ENCODE measurements at places on chromosomes 6 and 20. TPM values are rescaled to one million over a fixed set of nuclear protein-coding genes. Genes with fewer than 3 reads are reported as not detected.

Gene FAXC
- 0.81 TPM for total RNA-seq

Gene TCP11
- total RNA-seq = not detected

Gene TRIM40
- not detected for total RNA-seq

Gene AVP
- not detected for total RNA-seq

Gene BPIFB1
- not detected for total RNA-seq

Gene SOX18
- 4.2 TPM for total RNA-seq

Gene FOXS1
- total RNA-seq = 44.5 TPM

Gene TREM1
- total RNA-seq = 11.7 TPM

Gene FOXP4
- total RNA-seq = 15.7 TPM

Gene ZBTB12
- 1.6 TPM for total RNA-seq

Gene THBS2
- total RNA-seq = 673 TPM

Gene NR2E1
- not detected for total RNA-seq

Gene RCAN2
- 289 TPM for total RNA-seq

Gene MAN1A1
- 115 TPM for total RNA-seq

Gene CST2
- not detected for total RNA-seq

Gene TNFRSF6B
- total RNA-seq = 32.9 TPM

Gene TASP1
- total RNA-seq = 16.5 TPM

Gene RIPK1
- total RNA-seq = 17.2 TPM

- peaks cover 63% of the 10 kb centered on the region for H3K4me1 ChIP-seq
- peaks cover 4% of the 10 kb centered on the region for H3K36me3 ChIP-seq
- no peak overlapping the region for H3K4me3 ChIP-seq
- no peaks in the 10 kb centered on the region for H3K27me3 ChIP-seq
- H3K27ac ChIP-seq = no peak overlapping the region
Measured at GRCh38 chr20:46361381-46361780, 45.0 kb downstream of the ELMO2 start.

- no peak for DNase-seq
- no peak overlapping the region for H3K4me3 ChIP-seq
- H3K27ac ChIP-seq = no peak overlapping the region
- no peaks in the 10 kb centered on the region for H3K4me1 ChIP-seq
Measured at GRCh38 chr6:45493761-45494160, 116.0 kb upstream of the SUPT3H start.

DNA sequence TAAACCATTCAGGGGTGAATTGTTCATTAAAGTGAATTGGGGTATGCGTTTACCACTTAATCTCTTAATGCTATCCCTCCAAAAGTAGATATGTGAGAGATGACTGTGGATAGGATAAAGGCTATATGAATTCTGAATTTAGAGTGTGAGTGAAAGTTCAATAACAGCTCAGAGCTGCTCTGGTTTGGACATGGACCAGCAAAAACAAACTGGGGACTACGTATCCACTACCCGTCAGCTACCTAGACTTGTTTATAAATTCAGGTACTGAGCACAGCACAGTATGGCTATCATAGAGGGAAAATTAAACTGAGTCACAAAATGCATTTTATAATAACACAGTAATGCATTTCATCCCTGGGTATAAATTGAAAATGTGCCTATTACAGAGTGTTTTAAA, 44.4 kb downstream of the HDDC2 start:
- H3K27me3 ChIP-seq = no peaks in the 10 kb centered on the region
- H3K4me3 ChIP-seq = no peak overlapping the region
- H3K36me3 ChIP-seq = no peaks in the 10 kb centered on the region
- H3K4me1 ChIP-seq = peaks cover 7% of the 10 kb centered on the region
- no peak for DNase-seq

DNA sequence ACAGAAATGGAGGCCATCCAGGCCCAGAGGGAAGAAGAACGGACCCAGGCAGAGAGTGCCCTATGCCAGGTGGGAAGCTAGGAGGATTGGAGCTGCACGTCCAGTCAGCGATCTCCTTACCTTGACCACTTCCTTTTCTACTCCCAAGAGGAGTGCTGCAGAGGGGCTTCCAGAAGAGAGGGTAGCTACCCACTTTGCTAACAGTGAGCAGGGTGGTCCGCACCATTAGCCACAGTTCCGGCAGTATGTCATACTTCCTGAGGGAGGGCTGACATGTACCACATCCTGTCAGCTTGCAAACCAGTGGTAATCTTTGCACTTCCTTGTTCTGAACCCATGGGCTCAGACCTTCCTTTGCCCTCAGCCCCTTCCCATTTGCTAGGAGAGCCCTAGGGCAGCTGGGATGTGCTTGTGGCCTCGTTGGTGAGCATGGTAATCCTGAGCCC, 35.4 kb downstream of the CEP250 start:
- no peak for DNase-seq
- peak overlapping the region; percentile 27 for H3K27ac ChIP-seq
- H3K4me1 ChIP-seq = no peaks in the 10 kb centered on the region
- H3K36me3 ChIP-seq = peaks cover 37% of the 10 kb centered on the region

DNA sequence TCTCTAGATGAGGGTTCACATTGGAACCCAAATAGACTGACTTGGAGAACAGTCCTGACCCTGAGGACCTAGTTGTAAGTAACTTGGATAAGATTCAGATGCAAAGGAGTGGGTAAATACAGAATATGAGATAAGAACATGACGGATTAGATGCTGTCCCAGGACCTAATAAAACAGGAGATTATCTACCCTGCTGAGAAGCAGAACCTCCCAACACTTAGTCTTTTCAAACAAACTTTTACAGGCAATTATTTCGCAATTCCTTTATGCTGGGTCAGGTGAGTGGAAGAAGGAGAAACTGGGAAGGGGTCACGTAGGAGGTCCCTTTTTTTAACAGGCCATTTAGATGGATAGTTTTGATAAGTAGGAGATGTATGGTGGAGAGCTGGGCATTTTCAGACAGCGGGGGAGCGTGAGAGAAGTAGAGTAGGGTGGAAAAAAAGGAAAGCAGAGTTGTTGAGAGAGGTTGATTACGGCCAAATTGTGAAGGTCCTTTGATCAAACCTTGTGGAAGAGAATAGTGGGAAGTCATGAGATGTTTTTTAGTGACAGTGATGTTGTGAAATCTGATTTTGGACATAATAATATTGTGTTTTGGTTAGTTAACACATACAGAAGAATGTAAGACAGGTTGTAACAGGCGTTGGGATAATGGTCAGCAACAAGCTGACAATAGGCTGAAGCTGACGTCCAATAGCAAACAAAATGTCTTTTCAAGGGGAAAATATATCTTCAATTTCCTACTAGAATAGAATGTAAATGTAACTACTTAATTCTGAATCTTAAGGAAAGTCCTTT, 32.8 kb downstream of the FAM83B start:
- no peaks in the 10 kb centered on the region for H3K4me1 ChIP-seq
- no peak overlapping the region for H3K4me3 ChIP-seq
- DNase-seq = no peak
- no peaks in the 10 kb centered on the region for H3K36me3 ChIP-seq
- no peak overlapping the region for H3K27ac ChIP-seq

DNA sequence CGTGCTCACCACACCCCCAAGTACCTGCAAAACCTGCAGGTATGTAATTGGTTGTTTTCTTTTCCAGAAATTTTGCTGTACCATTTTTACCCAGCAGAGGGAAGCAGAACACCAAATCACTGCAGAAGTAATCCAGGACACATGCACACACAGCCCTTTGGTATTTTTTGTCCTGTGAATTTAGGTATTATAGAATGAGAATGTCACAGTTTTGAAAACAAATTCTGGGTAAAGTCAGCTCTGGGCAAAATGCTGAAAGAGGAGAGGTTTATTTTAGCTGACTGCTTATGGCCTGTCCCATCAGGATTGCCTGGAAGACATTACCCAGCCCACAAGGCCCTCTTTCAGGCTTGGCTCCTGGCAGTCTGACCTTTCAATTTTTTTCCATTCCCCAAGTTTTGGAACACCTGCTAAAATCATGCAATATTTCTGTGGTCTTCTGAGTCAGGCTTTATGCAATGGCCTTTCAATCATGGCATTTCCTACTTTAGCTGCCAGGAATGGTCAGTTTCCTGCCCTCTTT, 3.5 kb upstream of the EFHC1 start:
- H3K36me3 ChIP-seq = no peaks in the 10 kb centered on the region
- H3K27me3 ChIP-seq = no peaks in the 10 kb centered on the region
- H3K4me1 ChIP-seq = peaks cover 30% of the 10 kb centered on the region
- peak overlapping the region; percentile 45 for H3K27ac ChIP-seq

DNA sequence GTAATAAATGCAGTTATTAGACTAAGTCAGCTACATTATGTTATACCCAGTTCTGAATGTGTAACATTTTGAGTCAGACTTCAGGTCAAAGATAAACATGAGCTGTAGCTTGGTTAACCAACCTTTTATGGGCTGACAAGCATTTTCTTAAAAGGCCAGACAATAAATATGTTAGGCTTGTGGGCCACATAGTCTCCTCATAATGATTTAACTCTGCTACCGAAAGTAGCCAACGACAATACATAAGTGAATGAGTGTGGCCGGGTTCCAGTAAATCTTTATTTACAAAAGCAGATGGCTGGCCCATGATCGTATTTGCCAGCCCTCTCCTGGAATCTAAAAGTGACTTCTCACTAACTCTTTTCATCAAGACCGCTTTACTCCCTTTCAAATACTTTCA, 49.9 kb downstream of the ATG5 start:
- no peak overlapping the region for H3K27ac ChIP-seq
- H3K4me1 ChIP-seq = no peaks in the 10 kb centered on the region
- DNase-seq = no peak
- no peaks in the 10 kb centered on the region for H3K36me3 ChIP-seq
- H3K27me3 ChIP-seq = no peaks in the 10 kb centered on the region

DNA sequence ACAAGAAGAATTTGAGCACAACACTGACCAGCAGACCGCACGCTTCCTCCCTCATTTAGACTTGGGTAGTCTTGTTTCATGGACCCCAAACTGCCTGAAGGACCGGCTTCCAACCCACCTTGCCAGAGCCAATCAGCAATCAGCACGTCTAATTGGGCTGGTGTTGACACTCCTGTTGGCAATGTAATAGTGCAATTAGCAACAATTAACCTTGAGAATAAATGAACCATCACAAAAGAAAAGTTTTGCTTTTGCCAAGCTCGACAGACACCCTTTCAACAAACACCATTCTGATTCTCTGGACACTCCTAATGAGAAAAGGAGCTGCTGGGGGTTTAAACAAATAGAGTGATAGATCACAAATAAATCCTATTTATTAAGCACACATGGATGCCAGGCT, 61.0 kb downstream of the EDN3 start:
- H3K4me1 ChIP-seq = no peaks in the 10 kb centered on the region
- H3K36me3 ChIP-seq = no peaks in the 10 kb centered on the region
- H3K4me3 ChIP-seq = no peak overlapping the region
- DNase-seq = no peak

DNA sequence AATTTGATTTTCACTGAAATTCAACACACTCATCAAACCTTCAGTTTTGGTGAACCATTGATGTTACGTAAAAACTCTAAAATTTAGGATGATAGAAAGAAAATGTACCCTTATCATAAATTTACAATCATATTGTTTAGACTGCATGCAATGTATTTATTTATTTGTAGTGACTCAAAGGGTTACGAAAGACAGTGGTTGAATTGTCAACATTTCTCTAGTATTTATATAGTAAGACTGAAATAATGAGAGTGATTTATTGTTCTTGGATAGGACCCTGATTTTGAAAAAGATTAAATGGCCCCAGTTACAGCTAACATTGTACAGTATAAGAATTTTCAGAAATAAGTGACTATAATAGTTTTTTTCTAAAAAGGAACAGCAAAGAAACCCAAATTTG, 591.5 kb downstream of the RFPL4B start:
- peaks cover 5% of the 10 kb centered on the region for H3K4me1 ChIP-seq
- no peak overlapping the region for H3K27ac ChIP-seq
- H3K27me3 ChIP-seq = no peaks in the 10 kb centered on the region
- no peaks in the 10 kb centered on the region for H3K36me3 ChIP-seq
- no peak overlapping the region for H3K4me3 ChIP-seq
- no peak for DNase-seq

DNA sequence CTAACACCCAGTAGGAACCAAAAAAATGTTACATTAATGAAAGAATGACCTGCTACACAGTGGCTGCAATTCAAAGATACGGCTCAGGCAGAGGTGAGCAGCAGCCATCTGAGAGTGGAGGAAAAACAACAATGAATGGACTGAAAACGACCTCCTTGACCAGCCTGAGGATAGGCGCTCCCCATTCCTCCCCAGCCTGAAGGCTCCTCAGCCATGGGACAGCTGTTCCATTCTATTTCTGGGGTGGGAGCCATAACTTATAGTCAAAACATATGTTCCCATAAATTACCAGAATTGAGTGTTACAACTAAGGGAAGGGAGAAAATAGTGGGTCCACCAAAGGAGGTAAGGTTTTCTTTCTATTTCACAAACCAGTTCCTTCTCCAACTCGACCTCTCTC, 27.2 kb downstream of the FYN start:
- H3K27ac ChIP-seq = no peak overlapping the region
- H3K27me3 ChIP-seq = no peaks in the 10 kb centered on the region
- DNase-seq = no peak

- peaks cover 2% of the 10 kb centered on the region for H3K4me1 ChIP-seq
- no peak overlapping the region for H3K27ac ChIP-seq
- peak; percentile 25 for DNase-seq
Measured at GRCh38 chr6:139323511-139324300, 31.9 kb upstream of the TXLNB start.

GRCh38 chr6:98107801-98108200, 726.6 kb upstream of the POU3F2 start:
- H3K4me1 ChIP-seq = no peaks in the 10 kb centered on the region
- no peaks in the 10 kb centered on the region for H3K36me3 ChIP-seq
- H3K27ac ChIP-seq = no peak overlapping the region
- no peak overlapping the region for H3K4me3 ChIP-seq
- no peaks in the 10 kb centered on the region for H3K27me3 ChIP-seq

GRCh38 chr20:60306551-60306950, 348.3 kb downstream of the CDH26 start:
- DNase-seq = no peak
- no peaks in the 10 kb centered on the region for H3K27me3 ChIP-seq
- H3K4me3 ChIP-seq = no peak overlapping the region
- no peak overlapping the region for H3K27ac ChIP-seq
- no peaks in the 10 kb centered on the region for H3K4me1 ChIP-seq
- H3K36me3 ChIP-seq = no peaks in the 10 kb centered on the region

GRCh38 chr20:41370176-41370575, 3.6 kb upstream of the EMILIN3 start:
- no peak overlapping the region for H3K4me3 ChIP-seq
- H3K4me1 ChIP-seq = peaks cover 4% of the 10 kb centered on the region
- H3K36me3 ChIP-seq = no peaks in the 10 kb centered on the region
- no peak for DNase-seq
- H3K27me3 ChIP-seq = no peaks in the 10 kb centered on the region

DNA sequence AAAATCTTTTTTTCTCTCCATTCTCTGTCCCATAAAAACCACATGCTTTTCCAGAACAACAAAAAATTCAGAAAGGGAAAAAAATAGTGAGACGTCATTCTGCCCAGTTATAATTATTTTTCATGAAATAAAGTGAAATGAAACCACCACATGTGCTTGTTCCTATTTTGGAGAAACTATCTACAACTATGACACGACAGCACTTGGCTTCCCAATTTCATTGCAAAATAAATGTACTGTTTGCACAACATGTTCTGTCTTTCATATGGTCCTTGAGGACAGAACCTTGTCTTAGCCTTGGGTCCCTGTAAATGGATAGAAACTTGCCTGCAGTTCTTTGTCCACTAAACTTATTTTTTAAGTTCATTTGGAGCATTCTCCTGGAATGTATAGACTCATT, 5.6 kb upstream of the MAN1A1 start:
- DNase-seq = no peak
- no peaks in the 10 kb centered on the region for H3K27me3 ChIP-seq
- H3K36me3 ChIP-seq = no peaks in the 10 kb centered on the region

GRCh38 chr6:16969699-16970655, 131.9 kb upstream of the STMND1 start:
- no peaks in the 10 kb centered on the region for H3K36me3 ChIP-seq
- no peak overlapping the region for H3K4me3 ChIP-seq
- no peak overlapping the region for H3K27ac ChIP-seq
- DNase-seq = no peak
- no peaks in the 10 kb centered on the region for H3K27me3 ChIP-seq
- peaks cover 5% of the 10 kb centered on the region for H3K4me1 ChIP-seq

All from thoracic aorta (tissue), 2 donors.